CD4-positive, alpha-beta T cell treated with Interleukin-4 for 4 hours (primary cell): ENCODE measurements at places on chromosomes 3 and 15.

DNA sequence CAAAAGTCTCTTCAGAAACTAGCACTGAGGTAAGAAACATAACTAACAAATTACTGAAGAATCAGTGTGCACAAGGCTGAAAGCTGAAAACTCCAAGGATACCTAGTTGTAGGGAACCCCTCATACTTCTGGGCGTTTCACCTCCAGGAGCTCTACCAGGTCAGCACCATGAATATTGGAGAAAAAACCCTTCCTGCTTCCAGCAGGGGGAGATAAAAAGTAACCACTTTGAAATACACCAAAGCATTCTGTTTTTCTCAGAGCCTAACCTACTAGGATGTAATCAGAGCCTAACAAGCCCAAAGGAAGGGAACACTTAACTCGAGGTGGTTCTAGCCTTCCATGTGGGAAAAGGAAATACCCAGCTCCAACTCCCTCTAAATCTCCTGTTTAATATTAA, 175.8 kb upstream of the MME start:
- no peak for DNase-seq

DNA sequence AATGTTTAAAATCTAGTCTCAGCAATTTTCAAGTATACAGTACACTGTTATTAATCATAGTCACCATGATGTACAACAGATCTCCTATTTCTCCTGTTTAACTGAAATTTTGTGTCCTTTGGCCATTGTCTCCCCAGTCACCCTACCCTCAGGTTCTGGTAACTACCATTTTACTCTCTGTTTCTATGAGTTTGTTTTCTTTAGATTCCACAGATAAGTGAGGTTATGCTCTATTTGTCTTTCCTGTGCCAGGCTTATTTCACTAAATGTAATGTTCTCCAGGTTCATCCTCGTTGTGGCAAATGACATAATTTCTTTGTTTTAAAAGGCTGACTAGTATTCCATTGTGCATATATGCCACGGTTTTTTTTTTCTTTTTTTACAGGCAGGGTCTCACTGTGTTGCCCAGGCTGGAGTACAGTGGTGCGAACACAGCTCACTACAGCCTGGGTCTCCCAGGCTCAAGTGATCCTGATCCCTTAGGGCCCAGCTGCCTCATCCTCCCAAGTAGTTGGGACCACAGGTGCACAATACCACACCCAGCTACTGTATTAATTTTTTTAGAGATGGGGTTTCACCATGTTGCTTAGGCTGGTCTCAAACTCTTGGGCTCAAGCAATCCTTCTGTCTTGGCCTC, 50.0 kb downstream of the RAB7A start:
- DNase-seq: no peak

GRCh38 chr3:108152274-108152673, 61.4 kb upstream of the CD47 start:
- no peak for DNase-seq

GRCh38 chr3:52056521-52056967, at the start of gene DUSP7:
TSS of gene DUSP7 (minus strand) at chr3:52056571. CDS start at chr3:52056366, 205 bp downstream.
- peak; percentile 50 for DNase-seq

DNA sequence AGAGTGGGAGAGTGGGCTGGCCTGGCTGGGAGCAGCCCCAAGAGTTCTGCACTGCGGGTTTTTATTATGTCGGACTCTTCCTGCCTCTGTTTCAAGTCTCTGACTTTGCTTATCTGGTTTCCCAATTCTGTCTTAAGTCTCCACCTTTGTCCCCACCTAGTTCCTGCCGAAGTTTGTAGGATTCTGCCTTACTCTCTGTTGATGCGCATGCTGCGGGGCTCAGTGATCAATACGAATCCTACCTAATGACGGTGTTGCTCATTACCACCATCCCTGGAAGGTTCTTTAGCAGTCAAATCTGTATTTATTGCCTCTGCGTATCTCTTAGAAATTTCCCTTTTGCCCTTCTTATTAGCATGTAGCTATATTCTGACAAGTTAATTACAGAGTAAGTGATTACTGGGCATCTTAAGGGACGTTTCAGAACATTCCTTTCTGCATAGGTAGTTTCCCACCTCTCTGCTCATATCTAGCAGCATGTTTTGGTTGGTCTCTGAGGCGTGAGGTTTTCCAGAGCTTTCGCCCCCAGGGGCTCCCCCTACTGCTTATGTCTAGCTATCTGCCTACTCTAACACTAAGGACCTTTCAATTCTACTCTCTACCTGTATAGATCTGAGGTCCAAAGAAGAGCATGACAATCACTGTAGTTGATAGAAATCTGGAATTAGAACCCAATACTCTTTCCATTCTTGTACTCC, 236.0 kb upstream of the EIF1B start:
- no peak for DNase-seq
